ENCODE measurements at places on chromosomes 6 and 20.

DNA sequence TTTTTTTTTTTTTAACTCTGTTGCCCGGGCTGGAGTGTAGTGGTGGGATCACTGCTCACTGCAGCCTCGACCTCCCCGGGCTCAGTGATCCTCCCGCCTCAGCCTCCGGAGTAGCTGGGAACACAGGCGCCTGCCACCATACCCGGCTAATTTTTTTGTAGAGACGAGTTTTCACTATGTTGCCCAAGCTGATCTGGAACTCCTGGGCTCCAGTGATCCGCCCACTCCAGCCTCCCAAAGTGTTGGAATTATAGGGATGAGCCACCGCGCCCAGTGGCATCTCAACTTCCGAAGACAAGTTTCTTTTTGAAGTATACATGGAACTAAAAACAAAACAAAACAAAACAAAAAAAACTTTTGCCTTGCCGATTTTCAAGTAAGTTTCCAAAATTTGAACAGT lies 66.6 kb upstream of the ZNF184 start:
- DNase-seq: no peak

- DNase-seq: no peak
Observed at GRCh38 chr6:131646249-131646670, 9.2 kb downstream of the ENPP3 start.

- DNase-seq: no peak
Observed at GRCh38 chr6:114087496-114087895, 116.5 kb upstream of the HDAC2 start.

DNA sequence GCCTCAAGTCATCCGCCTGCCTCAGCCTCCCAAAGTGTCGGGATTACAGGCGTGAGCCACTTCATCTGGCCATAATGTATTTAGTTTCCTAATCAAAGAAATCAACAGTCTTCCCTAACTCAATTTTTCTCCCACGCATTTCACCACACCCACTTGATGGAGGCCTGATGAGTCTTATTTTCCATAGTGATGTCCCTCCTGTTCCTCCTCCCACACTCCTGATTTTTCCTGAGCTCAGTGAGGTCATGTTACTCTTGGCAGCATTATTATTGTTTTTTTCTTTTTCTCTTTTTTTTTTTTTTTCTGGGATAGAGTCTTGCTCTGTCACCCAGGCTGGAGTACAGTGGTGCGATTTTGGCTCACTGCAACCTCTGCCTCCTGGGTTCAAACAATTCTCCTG lies 8.9 kb downstream of the ABRACL start:
- DNase-seq: no peak

GRCh38 chr6:53583451-53583850 lies 38.5 kb upstream of the GCLC start:
- DNase-seq: no peak

GRCh38 chr6:130964289-130964688 lies 98.8 kb downstream of the EPB41L2 start:
- DNase-seq: no peak
